ENCODE measurements at places on chromosomes 3 and 15.

- DNase-seq: no peak
Measured at GRCh38 chr3:167887096-167887495, 151.6 kb downstream of the SERPINI1 start.

GRCh38 chr3:174581558-174581957 lies 277.6 kb upstream of the NAALADL2 start:
- no peak for DNase-seq

- DNase-seq: no peak
Measured at GRCh38 chr3:3097958-3098357, 12.2 kb downstream of the IL5RA start.

GRCh38 chr3:113948015-113948917 lies 453 bp downstream of the ZDHHC23 start:
- no peak for DNase-seq

DNA sequence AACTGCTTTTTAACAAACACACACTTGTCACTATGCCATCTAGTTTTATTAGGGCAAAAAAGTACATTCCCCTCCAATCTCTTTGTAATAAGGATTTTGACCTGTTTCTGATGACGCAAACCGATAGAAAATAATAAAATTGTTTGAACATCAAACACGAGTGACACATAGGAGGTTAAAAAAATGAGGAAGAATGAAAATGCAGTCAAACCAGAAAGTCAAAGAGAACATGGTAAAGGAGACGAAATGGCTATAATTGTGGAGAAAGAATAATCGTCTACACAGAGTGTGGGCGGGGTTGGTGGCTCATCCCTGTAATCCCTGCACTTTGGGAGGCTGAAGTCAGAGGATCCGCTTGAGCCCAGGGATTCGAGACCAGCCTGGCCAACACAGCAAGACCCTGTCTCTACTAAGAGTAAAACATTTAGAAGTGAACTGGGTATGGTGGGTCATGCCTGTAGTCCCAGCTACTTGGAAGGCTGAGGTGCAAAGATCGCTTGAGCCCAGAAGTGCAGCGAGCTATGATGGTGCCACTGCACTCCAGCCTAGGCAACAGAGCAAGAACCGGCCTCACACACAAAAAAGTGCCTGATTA lies 83.2 kb downstream of the MEIS2 start:
- DNase-seq: no peak

GRCh38 chr3:58664611-58665010 lies 2.0 kb downstream of the FAM3D start:
- no peak for DNase-seq

DNA sequence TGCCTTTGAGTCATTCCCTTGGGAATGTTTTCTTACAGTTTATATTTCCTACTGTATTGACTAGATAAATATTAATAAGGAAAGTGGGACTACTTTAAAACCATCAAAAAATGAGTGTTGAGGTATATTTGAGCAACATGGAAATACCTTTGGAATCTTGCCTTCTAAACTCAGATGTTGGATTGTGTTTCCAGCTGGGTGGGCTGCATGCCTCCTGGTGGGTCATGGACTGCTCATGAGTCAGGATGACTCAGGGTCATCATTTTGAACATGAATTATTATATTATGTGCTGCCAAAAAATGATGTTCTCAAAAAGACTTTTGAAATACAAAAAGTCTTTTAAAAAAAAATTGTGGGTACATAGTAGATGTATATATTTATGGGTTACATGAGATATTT lies 41.1 kb upstream of the APH1B start:
- DNase-seq: no peak

- peak; percentile 24 for DNase-seq
Measured at GRCh38 chr3:66276705-66277274, 56.0 kb downstream of the SLC25A26 start.

DNA sequence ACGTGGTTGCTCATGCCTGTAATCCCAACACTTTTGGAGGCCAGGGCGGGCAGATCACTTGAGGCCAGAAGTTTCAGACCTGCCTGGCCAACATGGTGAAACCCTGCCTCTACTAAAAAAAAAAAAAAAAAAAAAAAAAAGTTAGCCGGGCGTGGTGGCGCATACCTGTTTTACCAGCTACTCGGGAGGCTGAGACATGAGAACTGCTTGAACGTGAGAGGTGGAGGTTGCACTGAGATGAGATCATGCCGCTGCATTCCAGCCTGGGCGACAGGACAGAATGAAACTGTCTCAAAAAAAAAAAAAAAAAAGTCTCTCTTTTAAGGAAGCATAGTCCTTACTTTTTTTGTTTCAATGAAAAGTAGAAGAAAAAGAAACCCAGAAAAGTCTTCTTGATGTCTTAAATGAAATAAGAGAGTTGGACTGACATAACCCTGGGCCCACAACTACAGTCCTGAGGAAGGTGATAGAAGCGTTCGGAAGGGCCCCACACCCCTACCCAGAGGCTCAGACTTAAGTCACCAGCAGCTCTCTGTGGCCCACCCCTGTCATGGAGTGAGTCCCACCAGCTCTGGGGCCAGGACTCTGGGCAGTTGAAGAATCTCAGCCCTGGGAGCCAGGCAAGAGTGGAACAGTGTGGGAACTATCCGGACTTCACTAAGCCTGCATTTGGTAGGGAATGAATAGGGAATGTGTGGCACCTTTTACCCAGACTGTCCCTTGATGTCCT lies 2.6 kb downstream of the NME9 start:
- DNase-seq: no peak

GRCh38 chr3:102255736-102256135 lies 179.1 kb upstream of the ZPLD1 start:
- no peak for DNase-seq

- DNase-seq: no peak
Measured at GRCh38 chr3:33926998-33927605, 128.7 kb downstream of the PDCD6IP start.

DNA sequence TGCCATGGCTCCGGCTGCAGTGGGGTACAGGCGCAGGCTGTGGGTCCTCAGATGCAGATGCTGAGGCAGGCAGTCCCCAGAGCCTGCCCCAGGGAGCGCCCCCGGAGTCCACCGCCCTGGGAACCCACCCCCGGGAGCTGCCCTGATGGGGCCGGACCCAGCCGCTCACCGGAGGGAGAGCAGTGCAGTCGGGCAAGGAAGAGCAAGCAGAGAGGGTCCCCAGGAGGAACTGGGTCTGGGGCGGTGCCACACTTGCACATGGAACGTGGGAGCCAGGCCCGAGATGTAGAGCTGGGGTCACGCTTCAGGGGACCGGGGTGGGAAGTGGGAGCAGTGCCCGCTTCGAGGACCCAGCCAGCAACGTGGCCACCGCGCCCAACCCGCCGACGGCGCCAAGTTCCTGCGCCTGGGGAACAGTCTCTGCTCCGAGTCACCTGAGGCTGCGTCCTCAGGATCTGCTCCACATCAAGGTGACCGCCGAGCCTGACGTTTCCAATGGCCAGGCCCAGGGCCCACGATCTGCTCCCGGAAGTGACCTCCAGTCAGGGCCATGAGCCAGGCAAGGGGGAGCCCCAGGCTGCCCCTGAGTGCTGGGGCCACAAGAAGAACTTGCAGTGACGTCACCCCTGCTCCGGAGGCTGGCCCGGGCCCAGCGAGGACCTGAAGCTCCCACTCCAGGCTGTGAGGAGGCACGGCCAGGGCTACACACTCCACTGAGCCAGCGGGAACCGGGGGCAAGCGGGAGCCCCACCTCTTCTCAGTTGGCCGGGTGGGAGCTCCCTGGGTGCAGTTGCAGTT lies 27.0 kb upstream of the TFG start:
- no peak for DNase-seq

DNA sequence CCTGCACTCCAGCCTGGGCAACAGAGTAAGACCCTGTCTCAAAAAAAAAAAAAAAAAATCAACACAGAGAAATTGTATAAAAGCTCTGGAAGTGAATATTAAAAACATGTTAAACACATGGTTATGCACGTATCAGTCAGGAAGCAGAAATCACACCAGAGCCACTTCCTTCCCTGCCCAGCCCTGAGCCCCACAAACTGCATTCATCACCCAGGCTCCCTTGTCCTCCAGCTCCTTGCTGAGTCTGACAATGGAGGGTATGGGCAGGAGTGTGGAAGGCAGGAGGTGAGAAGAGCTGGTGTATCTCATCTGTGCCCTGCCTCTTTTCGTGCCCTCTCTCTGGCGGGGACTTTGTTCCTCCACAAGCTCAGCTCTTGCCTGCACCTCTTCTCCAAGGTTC lies 12.1 kb upstream of the LOXL1 start:
- no peak for DNase-seq

DNA sequence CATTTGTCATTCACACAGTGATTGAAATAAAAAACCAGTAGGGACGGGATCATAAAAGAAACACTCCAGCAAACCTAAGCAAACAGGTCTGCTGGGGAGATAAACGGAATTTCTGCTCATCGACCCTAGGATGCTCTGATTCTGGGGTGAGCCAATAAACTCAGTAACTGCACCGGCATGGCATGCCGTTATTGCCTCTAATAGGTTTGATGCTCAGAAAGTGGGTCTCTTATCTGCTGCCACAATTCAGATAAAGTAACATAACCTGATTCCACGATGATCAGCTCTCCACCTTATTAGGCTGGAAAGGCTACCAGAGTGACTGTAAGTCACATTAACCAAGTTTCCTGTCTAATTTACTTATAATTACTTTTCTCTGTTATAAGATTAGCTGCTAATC lies 19.6 kb downstream of the DCLK3 start:
- DNase-seq: no peak
